Activated CD8-positive, alpha-beta memory T cell treated with anti-CD3 and anti-CD28 coated beads for 1 hour (primary cell): ENCODE measurements at places on chromosomes 4 and X.

GRCh38 chr4:166414431-166414830, 541.4 kb downstream of the TLL1 start:
- no peak for DNase-seq

DNA sequence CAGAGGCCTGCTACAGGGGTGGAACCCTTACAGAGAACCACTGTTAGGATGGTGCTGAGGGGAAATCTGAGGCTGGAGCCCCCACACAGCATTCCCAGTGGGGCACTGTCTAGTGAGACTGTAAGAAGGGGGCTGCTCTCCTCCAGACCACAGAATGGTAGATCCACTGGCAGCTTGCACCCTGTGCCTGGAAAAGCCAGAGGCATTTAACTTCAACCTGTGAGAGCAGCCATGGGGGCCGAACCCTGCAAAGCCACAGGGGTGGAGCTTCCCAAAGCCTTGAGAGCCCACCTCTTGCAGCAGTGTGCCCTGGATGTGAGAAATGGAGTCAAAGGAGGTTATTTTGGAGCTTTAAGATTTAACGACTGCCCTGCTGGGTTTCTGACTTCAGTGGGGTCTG, 159.4 kb downstream of the BMPR1B start:
- DNase-seq: no peak

DNA sequence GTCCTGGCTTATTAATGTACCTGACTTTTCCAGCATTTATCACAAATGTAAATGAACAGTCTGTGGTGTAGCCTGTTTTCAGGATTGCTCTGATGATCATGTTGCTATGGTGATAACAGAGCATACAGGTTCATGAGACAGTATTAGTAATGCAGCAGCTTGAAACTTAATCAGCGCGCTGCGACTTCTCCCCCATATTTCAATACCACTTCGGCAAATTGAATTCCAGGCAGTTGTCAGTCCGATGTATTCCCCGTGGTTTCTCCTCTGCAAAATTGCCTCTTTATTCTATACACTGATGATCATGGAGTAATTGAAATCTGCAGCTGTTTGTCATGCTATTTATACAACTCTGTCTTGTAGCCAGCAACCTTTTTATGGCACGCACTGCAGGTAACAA, 239.3 kb downstream of the C4orf33 start:
- no peak for DNase-seq

GRCh38 chr4:145213245-145213644, 32.9 kb upstream of the OTUD4 start:
- DNase-seq: no peak

GRCh38 chr4:7040765-7041164, 2.4 kb upstream of the TADA2B start:
- no peak for DNase-seq

GRCh38 chr4:76659103-76659490, 224.1 kb downstream of the SHROOM3 start:
- no peak for DNase-seq
